ENCODE measurements at places on chromosomes 11 and 22.
A peak's percentile ranks its signal among the peaks of the same experiment; 100 is the strongest.

GRCh38 chr11:112279901-112280267 lies 19.2 kb upstream of the PLET1 start:
- peak; percentile 79 for DNase-seq

- DNase-seq, result no peak
These were observed 123.9 kb upstream of the OPCML start for GRCh38 chr11:133656082-133656635.

DNA sequence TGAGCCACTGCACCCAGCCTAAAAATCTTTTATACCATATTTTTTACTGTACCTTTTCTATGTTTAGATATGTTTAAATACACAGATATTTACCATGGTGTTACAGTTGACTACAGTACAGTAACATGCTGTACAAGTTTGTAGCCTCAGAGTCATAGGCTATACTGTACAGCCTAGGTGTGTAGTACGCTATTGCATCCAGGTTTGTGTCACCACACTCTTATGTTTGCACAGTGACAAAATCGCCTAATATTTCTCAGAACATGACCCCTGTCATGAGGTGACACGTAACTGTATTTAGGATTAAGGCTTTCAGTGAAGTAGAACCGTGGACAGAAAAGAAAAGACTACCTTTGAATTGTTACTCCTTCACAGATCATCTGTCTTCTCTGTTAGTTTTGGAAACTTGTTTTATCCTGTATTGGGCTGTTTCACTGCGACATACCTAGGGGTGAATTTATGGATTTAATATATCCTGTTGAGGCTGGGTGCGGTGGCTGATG lies 83.8 kb downstream of the ZNRF3 start:
- no peak for DNase-seq

GRCh38 chr11:3155216-3155615 lies 9.9 kb downstream of the OSBPL5 start:
- no peak for DNase-seq

DNA sequence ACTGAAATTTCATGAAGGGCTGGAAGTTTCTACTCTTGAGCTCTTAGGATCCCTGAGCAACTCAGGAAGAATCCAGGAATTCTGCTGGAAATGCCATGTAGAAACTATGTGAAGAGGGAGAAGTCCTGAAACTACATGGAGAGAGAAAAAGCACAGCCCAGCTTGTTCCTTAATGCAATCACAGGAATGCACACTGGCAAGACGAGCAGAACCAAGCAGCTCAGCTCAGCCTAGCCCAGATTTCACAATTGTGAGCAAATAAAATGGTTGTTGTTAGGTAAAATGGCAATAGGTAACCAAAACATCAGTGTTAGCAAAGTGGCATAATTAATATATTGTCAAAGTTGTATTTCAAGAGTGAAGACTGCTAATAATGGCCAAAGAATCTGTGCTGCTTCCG lies 28.1 kb downstream of the ZNF214 start:
- DNase-seq, result peak; percentile 13

- DNase-seq, result no peak
These were observed 107.0 kb downstream of the FAR1 start for GRCh38 chr11:13775471-13775870.

- DNase-seq, result no peak
These were observed 26.4 kb downstream of the INCENP start for GRCh38 chr11:62149986-62150886.

GRCh38 chr11:75560644-75561043 lies 1.4 kb upstream of the SERPINH1 start:
- DNase-seq, result peak; percentile 82

GRCh38 chr11:64643256-64643881 lies 52.3 kb downstream of the SLC22A12 start:
- DNase-seq, result no peak

DNA sequence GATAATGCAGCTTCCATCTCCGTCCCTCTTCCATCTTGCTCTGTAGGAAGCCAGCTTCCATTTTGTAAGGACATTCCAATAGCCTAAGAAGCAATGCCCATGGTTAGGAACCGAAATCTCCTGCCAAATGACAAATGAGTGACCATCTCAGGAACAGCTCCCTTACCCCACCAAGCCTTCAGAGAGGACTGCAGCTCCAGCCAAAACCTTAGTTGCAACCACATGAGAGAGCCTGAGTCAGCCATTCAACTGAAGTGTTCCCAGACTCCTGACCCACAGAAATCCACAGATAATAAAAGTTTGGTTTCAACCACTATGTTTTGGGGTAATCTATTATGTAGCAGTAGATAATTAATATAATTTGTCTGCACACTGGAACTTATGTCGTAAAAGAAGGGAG lies 51.7 kb upstream of the LDLRAD3 start:
- peak; percentile 44 for DNase-seq

GRCh38 chr22:43883012-43883661 lies 8.7 kb downstream of the PNPLA5 start:
- peak; percentile 77 for DNase-seq

DNA sequence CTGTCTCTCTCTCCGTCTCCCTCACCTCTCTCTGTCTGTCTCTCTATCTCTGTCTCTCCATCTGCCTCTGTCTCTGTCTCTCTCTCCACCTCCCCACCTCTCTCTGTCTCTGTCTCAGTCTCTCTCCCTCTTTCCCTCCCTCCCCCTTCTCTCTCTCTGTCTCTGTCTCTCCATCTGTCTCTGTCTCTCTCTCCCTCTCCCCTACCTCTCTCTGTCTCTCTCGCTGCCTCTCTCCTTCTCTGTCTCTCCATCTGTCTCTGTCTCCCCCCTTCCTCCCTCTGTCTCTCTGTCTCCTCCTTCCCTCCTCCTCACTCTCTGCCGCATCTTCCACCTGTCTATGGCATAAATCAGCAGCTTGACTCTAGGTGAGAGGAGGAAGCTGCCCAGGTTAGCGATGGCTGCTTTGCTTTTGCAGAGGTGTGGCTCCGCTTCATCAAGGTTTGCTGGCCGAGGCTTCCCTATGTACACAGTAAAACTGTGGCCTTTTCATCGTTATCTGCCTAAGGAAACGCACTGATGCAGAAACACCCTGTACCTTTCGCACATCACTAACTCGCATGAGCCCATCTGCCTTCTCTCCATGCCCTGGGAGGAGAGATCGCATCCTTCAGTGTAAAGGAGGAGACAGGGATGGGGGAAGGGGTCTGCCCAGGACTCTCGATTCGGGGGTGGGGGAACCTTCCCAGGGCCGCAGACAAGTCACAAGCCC lies 44.5 kb downstream of the ANO1 start:
- no peak for DNase-seq

DNA sequence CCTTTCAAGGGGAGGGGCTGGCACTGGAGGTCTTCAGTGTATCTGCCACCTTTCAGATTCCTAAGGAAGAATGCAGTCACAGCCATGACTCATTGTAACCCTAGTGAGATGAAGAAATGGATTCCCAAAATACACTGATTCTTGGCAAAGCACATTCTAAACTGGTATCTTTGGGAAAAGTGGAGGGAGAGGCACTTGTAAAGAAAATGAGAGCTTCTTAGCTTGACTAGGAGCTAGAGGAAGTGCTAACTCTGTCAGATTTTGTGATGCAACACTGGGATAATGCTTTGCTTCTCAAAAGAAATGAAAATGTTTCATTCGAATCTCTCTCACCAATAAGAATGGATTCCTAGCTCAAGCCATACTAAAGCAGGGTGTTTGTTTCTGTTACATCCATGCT lies 14.3 kb downstream of the NRIP3 start:
- DNase-seq, result peak; percentile 39

- DNase-seq, result peak; percentile 50
These were observed 215.4 kb upstream of the UBASH3B start for GRCh38 chr11:122439866-122440810.

DNA sequence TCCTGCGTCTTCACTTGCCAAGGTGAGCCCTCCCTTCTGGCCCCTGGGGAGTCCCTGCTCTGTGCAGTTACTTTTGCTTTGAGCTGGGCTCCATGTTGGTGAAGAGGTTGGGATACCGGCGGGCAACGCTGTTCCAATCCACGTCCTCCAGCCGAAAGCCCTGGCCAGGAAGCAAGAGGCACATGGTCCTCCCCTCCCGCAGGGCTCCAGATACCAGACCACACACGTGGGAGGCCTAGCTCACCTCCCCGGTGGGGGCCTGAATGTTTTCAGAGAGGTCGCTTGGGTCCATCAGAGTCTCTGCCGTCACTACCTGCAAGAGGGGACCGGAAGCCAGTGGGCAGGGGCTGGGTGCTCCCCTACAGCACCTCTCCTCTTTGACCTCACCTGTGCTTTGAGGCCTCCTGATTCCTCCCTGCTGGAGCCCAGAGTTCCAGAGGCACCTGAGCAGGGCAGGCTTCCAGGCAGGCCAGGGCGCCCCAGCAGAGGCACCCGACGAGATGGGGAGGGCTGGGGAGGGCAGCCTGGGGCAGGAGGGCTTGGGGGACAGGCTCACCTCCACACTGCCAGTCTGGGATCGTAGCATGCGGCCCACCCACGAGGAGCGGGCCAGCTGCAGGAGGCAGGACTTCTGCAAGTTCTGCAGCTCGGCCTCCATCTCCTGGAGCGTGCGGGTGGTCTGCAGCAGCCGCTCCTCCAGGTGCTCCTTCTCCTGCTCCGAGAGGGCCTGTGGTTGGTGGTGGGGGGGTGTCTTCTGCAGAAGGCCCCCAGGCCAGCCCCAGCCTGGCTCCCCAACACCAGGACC lies 3.0 kb downstream of the LMNTD2 start:
- no peak for DNase-seq

GRCh38 chr11:65865550-65866172 lies 5.4 kb downstream of the MUS81 start:
- DNase-seq, result no peak

DNA sequence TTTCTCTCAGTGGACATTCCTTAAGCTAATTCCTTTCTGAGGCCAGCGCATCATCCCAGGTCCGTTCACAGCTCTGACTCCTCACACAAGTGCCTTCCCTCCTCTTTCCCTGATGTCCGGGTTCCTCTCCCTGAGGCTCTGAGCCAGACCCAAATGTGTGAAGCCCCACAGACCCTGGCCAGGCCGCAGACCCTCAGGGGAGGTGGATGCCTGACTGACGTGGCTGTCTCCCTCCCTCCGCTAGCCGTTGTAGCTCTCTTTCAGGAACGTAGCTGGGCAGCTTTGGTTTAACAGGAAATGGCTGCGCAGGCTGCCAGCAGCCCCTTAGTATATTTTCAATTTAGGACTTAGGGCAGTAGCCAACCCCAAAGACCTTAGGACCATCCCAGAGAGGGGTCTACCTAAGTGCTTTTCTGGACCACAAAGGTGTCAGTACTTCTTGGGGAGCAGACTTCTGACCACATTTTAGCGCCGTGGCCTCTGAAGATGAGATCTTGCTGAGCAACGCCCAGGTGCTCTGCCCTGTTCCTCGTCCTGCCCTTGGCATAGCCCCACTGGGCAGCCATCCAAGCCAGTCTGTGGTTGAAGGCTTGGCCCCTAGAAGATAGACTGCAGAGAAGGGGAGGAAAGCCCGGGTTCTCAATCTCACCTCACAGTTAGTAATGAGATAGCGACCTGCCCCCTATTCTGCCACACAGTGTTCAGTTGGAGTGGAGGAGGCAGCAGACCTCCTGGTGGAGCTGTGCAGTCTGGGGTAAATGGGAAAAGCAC lies 27.0 kb downstream of the MYBPC3 start:
- peak; percentile 25 for DNase-seq

- no peak for DNase-seq
These were observed 221.1 kb downstream of the OR4A5 start for GRCh38 chr11:54927704-54928103.

DNA sequence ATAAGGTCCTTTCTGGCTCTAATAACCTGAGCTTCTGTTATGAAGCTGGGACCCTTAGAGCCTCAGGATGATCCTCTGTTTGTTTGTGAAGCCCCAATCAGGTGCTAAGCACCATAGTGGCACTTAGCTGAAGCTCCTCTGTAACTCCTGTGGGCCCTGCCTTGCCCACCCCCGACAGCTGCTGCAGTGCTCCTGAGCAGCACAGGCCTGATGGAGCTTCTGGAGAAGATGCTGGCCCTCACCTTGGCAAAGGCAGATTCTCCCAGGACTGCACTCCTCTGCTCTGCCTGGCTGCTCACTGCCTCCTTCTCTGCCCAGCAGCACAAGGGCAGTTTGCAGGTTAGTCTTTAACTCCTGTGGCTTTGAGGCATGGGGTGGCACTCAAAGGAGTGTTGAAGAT lies 19.0 kb upstream of the CCDC134 start:
- no peak for DNase-seq

GRCh38 chr11:119863236-119863635 lies 134.2 kb upstream of the NECTIN1 start:
- no peak for DNase-seq

GRCh38 chr11:21628641-21629040 lies 564.2 kb upstream of the ANO5 start:
- DNase-seq, result no peak

DNA sequence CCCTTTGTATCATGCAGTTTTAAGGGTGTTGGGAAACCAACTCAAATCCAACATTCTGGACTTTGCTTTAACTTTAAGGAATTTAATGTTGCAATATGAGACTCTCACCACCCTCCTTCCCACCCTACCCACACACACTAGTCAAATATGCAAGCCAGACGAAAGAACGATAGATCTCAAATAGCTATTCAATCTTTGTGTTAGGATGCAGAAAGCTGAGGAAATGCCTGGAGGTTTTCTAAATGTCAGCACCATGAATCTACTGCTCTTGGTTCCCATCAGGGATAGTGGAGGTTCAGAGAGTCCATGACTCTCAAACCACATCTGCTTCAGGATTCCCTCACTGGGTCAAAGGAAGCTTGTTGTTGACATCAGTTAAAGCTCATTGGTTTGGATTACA lies 33.7 kb downstream of the EXPH5 start:
- peak; percentile 60 for DNase-seq

GRCh38 chr11:119970555-119971304 lies 167.2 kb downstream of the TRIM29 start:
- DNase-seq, result no peak

GRCh38 chr22:39433476-39434242 lies 23.2 kb upstream of the MGAT3 start:
- DNase-seq, result no peak

DNA sequence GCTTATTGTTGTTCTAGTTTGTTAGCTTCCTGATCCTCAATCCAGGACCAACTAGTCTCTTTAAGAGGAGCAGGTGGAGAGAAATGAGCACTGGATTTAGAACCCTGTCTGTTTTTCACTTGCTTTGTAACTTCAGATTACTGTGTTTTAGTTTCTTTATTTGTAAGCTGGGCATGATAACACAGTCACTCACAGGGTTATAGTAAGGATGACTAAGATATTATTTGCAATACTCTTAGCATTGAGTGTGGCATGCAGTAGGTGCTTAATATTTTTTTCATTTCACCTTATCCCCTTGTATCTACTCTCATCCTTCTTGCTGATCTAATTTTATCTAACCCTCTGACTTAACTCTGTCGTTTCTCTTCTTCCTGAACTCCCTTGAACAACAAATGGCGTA lies 33.8 kb downstream of the DNHD1 start:
- no peak for DNase-seq

DNA sequence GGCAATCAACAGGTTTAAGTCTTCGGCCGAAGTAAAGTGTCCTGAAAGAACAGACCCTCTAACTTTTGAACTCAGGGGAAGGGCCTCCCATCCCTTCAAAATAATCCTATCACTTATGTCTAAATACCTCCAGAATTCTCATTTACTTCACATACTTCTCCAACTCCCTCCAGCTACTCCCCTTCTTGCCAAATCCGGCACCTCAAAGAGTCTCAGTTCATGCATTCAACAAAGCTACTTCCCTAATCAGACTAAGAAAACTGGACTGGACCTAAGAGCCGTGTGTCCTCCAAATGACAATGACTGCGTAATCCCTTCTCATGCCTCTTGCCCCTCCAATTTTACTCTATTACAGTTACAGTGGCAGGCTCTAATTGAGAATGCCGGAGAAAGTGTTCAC lies 1.3 kb downstream of the DDB1 start:
- no peak for DNase-seq

GRCh38 chr22:35322126-35322525 lies 22.4 kb downstream of the TOM1 start:
- DNase-seq, result no peak

- peak; percentile 93 for DNase-seq
These were observed 34.4 kb downstream of the NRXN2 start for GRCh38 chr11:64688534-64688982.

All from astrocyte of the hippocampus (primary cell).